C1 segment of cervical spinal cord (tissue), 14 donors: ENCODE measurements at places on chromosomes 11 and 22.

GRCh38 chr11:13339195-13340153, 61.9 kb downstream of the BMAL1 start:
- DNase-seq, result no peak

- no peak for DNase-seq
These were observed 563.0 kb downstream of the MIAT start for GRCh38 chr22:27220339-27220738.

DNA sequence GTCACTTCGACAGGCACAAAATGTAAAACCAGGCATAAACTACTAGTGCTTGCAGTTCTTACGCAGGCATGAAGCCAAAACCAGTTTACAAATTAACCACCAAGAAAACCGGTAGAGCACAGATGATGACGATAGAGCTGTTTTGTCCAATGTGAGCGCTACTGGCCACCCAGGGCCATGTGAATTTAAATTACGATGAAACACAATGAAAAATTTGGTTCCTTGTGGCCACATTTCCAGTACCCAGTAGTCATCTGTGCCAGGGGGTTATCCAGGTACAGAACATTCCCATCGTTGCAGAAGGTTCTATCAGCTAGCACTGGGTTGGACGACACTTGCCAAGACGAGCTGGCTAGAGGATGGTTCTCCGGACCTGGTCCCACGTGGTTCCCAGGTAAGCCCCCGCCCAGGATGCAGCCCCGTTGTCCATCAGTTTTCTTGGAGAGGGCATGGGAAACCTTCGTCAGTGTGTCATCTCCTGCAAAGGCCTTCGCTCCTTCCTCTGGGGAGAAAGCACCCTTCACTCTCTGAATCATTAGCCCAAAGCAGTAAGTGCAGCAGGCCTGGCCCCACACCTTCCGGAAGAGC, 1.1 kb upstream of the CD81 start:
- no peak for DNase-seq

GRCh38 chr11:31492320-31492913, 17.0 kb downstream of the IMMP1L start:
- DNase-seq, result no peak

- peak; percentile 63 for DNase-seq
These were observed 29.7 kb upstream of the DDX6 start for GRCh38 chr11:118820412-118821357.

- no peak for DNase-seq
These were observed 29.6 kb downstream of the MARK2 start for GRCh38 chr11:63868399-63869064.

- DNase-seq, result no peak
These were observed 101.1 kb upstream of the APOA1 start for GRCh38 chr11:116938471-116939070.

DNA sequence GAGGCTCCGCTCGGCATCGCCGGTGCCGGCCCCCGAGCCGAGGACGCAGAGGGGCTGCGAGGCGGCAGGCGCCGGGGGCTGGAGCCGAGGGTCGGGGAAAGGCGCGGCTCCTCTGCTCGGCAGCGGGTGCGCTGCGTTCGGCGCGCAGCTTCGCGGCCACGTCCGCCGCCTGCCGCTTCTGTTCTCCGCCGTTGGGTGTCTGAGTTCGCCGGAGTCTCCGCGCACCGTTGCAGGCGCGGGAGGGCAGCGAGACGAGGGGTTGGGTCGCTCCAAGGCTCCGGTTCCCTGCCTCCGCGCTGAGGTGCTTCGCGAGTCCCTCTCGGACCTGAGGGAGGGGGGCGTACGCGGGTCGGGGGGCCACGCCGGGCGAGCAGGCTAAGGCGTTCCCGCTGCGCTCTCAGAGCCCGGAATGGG, 347 bp downstream of the MN1 start:
- DNase-seq, result no peak

- no peak for DNase-seq
These were observed 52.2 kb downstream of the BMAL1 start for GRCh38 chr11:13329670-13330356.

DNA sequence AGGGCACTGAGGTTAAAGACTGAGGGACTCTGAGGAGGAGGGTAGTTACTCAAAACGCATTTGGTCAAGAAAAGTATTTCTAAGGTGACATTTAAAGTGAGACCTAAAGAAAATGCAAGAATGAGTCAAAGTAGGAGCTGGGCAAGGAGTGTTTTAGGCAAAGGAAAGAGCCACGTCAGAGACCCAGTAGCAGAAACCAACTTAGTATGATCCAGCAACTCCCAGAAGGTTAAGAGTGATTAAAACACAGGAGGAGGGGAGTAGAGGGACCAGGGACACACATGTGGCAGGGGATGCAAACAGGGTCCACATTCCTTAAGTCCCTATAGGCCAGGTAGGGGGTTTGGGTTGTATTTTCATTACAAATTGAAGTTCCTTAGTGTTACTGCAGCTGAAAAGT, 24.3 kb upstream of the CCDC34 start:
- no peak for DNase-seq

- no peak for DNase-seq
These were observed at the start of gene KLHDC7B for GRCh38 chr22:50545522-50546325. KLHDC7B (plus strand) TSS chr22:50545899; CDS start chr22:50546244, 345 bp downstream.

GRCh38 chr11:115338476-115338875, 165.7 kb downstream of the CADM1 start:
- no peak for DNase-seq

GRCh38 chr11:7098235-7098832, 9.5 kb downstream of the RBMXL2 start:
- no peak for DNase-seq
